ENCODE measurements at places on chromosomes 7 and 10.
A peak's percentile ranks its signal among the peaks of the same experiment; 100 is the strongest.

GRCh38 chr10:3233486-3233990 lies 61.0 kb upstream of the PITRM1 start:
- no peak for DNase-seq

DNA sequence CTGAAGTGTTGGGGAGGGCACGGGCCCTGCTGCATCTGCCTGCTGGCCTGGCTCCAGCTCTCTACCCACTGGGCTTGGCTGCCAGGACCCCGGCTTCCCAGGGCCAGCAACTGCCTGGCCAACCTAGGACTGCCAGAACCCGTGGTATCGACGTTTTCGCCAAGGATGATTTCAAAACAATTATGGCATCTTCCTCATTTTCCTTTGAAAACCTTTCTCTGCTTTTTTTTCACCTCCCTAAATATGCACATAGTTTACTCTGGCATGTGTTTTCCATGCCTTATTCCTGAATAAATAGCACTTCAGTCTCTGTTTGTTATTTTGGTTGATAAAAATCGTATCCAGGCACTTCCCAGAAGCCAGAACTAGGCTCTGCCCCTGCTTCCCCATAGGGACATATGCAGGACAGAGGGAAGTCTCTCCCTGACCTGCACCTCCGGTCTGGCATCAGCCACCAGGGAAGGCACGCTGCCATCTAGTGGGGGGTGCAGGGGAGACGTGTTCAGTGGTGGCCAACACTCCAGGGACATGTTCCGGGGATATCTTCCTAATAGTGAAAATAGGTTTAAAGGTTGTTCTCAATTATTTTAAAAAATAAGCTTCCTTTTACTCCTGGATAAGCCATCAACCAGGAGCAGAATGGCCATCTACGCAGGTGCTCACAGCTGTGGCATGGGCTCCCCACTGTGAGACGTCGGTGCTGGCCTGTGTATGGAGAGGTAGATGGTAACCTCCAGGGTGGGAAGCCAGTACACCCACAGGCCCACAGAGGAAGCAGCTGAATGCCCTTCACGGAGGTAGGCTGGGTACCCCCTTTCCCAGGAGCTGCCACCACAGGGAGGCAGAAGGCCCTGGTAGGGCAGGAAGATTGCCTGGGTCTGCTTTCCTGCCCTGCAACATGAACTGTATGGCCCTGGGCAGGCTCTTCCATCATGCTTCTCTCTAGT lies 30.7 kb upstream of the ANTXRL start:
- DNase-seq: peak; percentile 78

DNA sequence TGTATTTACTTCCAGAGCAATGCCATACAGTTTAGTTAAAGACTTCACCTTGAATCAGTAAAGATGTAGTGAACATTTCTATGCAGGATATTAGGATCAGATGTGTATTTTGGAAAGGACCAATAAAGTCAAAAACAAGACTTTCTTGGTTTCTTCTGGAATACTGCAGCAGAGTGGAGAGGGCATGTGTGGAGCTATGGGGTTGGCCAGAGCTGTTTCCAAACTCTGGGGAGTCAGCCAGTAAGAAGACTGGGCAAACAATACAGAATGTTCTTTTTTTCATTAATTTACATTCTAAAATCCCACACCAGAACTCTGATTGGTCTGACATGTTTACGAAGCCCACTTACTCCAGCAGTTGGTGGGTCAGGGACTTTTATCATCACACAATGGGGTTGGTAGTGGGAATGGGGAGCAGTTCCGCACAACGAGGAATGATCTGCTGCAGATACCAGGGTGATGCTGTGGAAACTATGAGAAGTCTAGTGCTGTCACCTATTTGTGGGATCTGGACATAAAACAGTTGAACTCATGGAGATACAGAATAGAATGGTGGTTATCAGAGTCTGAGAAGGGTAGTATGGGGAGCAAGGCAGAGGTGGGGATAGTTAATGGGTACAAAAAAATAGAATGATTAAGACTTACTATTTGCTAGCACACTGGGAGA lies 267.7 kb downstream of the MALRD1 start:
- DNase-seq: no peak

GRCh38 chr7:127770885-127771284 lies 118.9 kb downstream of the SND1 start:
- DNase-seq: no peak

GRCh38 chr7:76514926-76515771 lies 4.8 kb downstream of the UPK3B start:
- no peak for DNase-seq

DNA sequence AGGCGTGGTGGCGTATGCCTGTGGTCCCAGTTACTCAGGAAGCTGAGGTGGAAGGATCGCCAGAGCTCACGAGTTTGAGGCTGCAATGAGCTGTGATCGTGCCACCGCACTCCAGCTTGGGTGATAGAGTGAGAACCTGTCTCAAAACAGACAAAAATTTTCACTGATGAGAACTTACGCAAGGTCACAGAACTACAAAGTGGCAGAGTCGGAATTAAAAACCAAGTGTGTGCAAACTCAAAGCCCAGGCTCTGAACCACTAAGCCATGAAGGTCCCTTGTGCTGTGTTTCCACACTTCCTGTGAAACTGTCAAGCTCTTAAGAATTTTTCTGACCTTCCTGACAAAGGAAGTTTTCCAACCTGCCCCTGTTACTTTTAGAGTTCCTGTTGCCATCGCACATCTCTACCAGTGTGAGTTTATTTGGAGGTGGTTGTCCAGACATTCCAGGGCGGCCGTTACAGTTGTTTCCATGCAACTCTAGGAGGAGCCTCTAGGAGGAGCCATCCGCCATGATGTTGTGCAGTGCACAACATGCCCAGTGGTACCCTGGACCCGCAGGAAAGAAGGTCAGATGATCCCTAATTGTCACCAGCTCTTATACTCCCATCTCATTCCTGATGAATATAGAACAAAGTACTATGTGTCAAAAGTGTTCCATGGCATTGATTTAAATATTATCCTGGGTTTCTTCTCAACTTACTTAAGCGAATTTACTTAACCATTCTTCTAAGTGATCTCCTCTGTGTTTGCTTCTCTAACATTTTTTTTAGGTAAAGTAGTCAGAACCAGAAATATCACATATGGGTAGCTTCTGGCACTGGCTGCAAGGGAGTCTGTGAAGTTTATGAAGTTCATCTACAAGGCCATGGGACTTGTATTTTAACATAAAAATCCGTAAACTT lies 49.0 kb upstream of the LYZL1 start:
- peak; percentile 43 for DNase-seq

DNA sequence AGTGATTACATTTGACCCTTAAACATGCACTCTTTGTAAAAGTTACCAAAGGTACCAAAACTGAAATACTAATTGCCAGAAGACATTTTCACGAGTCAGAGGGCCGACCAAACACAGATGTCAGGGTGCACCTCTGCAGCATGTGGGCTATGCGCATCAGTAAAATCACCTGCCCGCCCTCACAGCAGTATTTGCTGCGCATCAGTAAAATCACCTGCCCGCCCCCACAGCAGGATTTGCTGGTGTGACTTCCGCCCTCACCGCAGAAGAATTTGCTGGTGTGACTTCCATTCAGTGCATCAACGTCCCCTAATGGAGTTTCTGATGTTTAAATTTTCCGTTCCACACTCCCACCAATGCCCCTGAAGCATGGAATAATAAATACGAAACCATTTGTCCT lies 202.9 kb downstream of the PTPRN2 start:
- no peak for DNase-seq

DNA sequence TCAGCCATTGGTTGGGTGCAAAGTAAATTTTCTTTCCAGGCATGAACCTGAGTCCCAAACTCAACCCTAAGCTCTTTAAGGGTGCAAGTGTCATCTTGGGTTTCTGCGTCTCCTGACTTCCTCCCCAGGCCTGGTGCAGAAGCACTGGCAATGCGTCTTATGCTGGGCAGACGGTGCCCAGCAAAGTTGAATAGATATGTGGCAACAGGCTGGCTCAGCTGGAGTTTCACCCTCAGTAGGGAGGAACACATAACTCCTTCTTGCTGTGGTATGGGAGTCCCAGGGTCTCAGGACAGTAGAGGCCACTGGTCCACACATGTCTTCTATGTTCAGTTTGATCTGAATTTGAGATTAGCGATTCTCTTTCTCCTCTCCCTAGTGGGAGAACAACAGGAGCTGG lies 181.3 kb downstream of the RPS24 start:
- no peak for DNase-seq

DNA sequence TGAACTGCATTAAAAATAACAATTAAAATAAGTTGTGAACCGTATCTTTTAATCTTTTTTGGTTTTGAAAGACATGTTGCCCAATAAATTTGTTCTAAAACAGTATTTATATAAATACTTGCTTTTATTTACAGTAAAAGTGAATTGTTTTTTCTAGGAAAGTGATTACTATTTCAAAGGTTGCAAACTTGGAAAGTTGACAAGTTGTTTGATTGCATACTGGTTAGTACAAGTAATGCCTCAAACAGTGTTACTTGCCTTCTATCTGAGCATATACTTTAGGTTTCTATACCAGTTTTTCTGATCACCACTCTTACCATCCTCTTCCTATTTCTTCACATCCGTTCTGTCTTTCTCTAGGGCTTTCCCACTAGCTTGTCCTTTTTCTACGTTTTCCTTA lies 212.6 kb downstream of the FOXP2 start:
- DNase-seq: no peak

GRCh38 chr10:58027426-58027825 lies 240.3 kb downstream of the IPMK start:
- no peak for DNase-seq

- peak; percentile 53 for DNase-seq
These were observed 101.0 kb upstream of the AGR3 start for GRCh38 chr7:16982640-16983350.

- DNase-seq: no peak
These were observed 6.2 kb downstream of the GATA3 start for GRCh38 chr10:8060704-8061121.

- DNase-seq: no peak
These were observed 43.9 kb upstream of the OPALIN start for GRCh38 chr10:96402417-96403305.

- no peak for DNase-seq
These were observed 133.4 kb downstream of the EVX1 start for GRCh38 chr7:27375958-27376357.

DNA sequence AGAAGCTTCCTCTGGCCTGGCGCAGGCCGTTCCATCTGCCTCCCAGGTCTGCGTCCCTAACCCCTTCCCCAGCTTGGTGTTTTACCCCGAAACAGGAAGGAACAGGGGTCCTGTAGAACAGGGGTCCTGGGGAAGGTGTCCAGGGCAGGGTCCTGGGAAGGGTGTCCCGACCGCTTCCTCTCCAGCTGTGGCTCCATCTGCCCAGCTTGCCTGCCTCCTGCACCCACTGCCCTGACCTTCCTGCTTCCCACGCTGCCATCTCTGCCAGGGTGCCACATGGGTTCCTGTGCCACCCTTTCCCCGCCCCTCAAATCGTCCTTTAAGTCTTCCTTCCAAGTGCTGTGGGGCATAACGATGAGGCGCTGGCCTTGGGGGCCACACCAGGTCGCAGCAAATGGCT lies 32.4 kb downstream of the WDR86 start:
- DNase-seq: no peak

- DNase-seq: peak; percentile 21
These were observed 173.9 kb downstream of the NEURL1 start for GRCh38 chr10:103667356-103667755.

GRCh38 chr10:519716-520401 lies 169.6 kb downstream of the DIP2C start:
- DNase-seq: no peak

- no peak for DNase-seq
These were observed 338.3 kb upstream of the AUTS2 start for GRCh38 chr7:69260023-69260422.

- DNase-seq: no peak
These were observed 55.9 kb downstream of the FAM241B start for GRCh38 chr10:69685802-69686585.

DNA sequence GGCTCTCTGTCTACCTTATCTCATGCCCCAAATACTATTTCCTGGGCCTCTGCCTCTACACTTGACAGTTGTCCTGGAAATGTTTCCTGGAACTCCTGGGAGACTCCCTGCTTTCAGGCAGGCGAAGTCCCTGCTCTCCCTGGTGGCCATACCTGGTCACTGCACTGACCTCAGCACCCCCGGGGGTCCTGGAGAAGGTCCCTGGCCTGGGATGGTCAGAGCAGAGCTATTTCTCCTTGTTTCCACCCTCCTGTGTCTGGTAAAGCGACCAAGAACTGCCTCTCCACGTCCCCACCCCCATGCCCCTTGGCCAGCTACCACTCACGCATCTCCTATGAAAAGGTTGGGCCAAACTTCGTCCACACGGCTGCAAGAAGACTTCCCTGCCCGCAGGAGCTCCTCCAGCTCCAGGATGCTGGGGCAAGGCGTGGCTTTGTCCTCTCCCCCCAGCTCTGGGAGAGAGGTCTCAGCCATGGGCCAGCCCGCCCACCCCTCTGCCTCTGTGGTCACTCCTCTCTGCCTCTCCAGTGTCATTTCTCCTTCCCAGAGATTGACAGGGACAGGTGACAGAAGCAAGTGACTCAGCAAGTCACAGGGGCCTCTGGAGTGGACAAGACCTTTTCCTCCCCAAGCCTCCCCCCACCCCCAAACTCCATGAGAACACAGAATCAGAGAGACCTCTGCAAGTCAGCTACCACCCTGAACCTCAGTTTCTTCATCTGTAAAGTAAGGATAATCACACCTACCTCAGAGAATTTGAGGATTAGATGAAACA lies 2.6 kb upstream of the SAMD8 start:
- DNase-seq: peak; percentile 34

- no peak for DNase-seq
These were observed 102.7 kb downstream of the GPR37 start for GRCh38 chr7:124662937-124663336.
